ENCODE measurements at places on chromosomes 1 and 21.
A peak's percentile ranks its signal among the peaks of the same experiment; 100 is the strongest.

GRCh38 chr21:14916676-14917141 lies 148.1 kb downstream of the NRIP1 start:
- DNase-seq = no peak

DNA sequence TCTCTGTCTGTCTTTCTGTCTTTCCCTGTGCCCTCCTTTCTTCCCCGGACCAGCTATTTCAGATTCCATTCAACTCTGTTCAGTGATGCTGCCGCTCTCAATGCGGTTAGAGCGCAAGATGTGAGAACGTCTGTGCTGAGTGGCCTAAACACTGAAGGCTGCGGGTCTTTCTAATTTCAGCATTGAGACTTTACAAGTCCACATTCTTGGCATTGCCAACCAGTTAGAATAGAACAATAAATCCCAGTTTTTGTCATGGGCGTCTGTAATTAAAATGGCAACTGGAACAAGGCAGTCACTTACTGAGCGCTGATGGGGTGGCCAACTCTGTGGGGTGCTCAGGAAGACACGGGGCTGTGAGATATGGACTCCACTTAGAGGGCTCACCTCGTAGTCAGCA lies 112.8 kb downstream of the DHRS3 start:
- DNase-seq = no peak

DNA sequence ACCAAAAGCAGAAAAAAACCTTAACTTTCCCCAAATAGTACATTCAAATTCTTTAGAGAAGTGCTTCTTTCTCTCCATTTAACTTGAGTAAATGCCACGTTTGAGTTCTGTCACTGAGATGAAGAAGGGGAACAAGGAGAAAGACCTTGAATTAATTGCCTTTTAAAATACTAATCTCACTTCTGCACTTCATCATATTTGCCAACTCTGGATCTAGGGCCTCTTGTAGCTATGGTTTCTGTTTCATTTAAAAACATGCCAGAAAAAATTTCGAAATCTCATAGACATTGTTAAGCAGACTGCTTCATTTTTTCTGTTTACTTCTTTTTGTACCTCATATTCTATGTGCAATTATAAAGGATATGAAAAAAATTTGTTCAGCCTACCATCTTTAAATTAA lies 24.6 kb downstream of the MIXL1 start:
- DNase-seq = no peak

DNA sequence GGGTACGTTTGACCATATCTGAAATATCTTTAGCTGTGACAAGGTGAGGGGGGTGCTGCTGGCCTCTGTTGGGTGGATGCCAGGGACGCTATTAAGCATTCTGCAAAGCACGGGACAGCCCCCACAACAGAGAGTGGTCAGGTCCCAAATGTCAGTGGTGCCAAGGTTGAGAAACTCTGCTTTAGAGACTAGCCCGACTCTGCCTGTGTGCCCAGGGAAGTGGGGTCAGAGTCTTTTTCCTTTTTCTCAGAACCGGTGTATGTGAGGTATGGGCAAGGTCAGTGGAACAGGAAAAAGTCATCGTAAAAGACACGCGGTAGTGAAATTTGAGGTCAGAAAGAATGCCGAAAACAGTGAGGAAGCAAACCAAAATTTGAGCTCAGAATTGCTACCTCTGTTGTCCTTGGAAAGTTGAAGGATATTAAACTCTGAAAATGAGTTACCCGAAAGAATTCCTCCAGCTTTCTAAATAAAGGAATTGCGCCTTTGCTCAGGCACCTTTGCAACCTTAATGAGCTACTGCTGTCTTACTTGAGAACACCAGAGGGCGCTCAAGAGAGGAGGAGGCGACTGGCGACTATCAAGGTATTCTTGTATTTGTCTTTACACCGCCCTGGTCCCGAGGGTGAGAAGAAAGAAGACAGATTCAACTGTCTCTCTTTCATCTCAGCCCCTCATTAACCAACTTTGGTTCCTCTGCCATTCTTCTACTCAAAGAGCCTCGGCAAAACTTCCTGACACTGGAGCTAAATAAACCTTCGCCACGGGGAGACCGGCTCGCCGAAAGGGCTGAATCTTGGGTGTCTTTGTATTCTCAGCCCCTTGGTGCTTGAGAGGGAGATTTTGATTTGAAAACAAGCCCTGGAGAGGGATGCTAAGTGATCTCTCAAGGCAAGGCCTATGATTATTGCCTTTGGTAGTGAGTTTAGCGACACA lies 85.4 kb upstream of the OLIG2 start:
- DNase-seq = no peak

- DNase-seq = no peak
These were observed 17.9 kb downstream of the SYT6 start for GRCh38 chr1:114135786-114136185.

- no peak for DNase-seq
These were observed 98.5 kb upstream of the POGK start for GRCh38 chr1:166740668-166741276.

GRCh38 chr1:30407865-30408580 lies 315.4 kb downstream of the MATN1 start:
- DNase-seq = no peak

DNA sequence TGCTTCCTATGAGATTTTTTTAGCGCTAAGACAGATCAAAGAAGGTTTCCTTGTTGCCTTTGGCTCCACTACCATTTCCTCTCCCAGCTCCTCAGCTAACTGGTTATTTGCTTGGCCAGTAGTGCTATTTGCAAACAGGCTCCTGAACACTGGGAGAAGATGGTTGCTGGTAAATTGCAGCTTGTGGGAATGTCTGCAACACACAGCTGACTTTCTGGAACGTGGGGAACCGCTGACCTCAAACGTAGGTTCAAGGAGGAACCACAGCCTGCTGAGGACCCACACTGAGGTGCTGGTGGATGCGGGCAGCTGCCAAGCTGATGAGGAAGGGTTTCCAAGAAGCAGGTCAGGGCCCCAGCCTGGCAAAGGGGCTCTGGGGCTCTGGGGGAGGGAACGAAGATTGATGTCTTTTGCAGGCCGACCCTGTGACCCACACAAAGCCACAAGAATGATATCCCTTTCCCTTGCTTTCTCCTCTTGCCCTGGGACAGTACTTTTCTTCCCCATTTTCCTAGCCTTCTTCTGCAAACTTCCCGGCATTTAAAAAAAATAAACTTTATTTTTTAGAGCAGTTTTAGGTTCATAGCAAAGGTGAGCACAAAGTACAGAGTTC lies 24.8 kb downstream of the GNG4 start:
- DNase-seq = no peak

DNA sequence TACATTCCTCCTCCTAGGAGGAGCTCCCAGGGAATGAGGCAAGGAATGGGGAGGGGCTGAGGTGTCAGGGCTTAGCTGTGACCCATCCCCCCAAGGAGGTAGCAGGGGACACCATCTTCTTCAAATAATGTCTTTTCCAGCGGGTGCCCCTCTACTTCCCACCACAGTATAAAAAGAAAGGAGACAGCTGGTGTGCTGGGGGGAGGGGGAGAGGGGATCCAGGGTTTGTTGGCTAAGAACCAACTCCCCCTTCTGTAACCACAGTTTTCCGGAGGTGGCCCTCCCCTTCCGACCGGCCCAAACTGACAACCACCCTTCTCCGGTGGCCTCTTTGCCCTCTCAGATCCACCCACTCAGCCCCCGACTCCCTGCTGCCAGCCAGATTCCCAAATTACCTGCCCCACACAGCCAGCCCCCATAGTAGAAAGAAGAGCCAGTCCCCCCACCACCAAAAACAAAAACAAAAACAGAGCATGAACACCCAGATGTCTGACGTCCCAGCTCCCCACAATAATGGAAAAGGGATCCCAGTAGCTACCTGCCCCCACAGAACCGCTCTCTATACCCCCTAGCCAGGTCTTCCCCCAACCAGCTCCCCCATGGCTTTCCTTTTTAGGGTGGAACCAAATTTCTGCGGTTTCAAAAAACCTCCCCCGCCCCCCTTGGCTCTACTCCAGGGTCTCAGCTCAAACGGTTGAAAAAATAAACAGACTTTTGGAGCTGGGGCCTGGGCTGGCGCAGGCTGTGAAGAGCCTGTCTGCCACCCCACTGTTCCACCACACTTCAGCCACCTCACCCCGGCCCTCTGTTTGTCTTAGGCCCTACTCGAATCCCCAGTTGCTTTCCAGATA lies 2.1 kb downstream of the ARHGEF2 start:
- DNase-seq = peak; percentile 65

DNA sequence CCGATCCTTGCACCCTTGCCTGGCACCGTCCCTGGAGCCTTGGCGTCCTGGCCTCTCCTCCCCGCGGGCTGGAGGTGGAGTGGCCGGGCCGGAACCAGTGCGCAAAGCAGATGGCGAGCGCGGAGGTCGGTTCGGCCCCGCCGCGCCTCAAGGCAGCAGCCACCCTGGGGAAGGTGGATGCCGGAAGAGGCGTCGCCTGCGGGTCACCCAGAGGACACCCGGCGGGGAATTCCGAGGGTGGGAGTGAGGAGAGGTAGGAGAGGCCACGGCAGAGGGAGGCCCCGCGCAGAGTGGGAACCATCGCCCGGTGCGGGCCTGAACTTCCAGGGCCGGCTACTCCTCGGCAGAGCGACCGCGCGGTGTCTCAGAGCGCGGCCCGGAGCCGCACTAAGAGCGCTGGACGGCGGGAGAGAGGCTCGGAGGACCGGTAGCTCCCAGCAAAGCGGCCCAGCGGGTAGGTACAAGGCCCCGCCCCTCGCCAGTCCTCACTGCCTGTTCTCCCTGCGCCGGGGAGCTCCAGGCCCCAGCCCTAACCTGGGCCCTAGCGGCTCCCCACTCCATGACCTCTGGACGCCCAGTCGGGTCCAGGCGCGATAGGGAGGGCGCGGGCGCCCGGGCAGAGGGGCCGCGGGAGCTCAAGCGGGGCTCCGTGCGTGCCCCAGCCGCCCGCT lies at the start of gene RNF207:
TSS of gene RNF207 (plus strand) at position 271 of the 671 bp plus-strand sequence. CDS start 417 bp downstream, outside the sequence.
- no peak for DNase-seq

- no peak for DNase-seq
These were observed 8.2 kb upstream of the TNFRSF25 start for GRCh38 chr1:6473974-6474814.

DNA sequence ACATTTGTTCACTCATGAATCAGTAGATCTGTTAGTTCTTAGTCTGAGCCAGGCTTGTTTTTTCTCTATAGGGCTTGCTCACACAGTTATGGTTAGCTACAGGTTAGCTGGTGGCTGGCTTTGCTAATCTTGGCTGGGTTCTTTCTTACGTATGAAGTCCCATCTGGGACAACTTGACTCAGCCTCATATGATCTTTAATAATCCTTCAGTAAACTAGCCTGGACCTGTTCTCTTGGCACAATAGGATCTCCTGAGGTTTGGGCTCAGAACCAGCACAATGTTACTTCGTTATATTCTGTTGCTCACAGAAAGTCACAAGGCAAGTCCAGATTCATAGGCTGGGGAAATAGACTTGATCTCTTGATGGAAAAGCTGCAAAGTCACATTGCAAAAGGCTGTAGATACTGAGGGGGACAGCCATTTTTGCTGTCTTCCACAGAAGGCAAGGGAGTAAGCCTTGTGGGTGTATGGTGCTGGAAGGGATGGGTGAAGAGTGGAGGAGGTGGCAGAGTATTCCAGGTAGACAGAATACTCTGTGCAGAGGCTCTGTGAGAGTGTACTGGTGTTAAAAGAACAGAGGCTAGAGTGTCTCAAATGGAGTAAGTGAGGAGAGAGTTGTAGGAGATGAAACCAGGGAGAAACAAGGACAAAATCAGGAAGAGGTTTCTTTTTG lies 24.4 kb downstream of the EFCAB7 start:
- DNase-seq = no peak

DNA sequence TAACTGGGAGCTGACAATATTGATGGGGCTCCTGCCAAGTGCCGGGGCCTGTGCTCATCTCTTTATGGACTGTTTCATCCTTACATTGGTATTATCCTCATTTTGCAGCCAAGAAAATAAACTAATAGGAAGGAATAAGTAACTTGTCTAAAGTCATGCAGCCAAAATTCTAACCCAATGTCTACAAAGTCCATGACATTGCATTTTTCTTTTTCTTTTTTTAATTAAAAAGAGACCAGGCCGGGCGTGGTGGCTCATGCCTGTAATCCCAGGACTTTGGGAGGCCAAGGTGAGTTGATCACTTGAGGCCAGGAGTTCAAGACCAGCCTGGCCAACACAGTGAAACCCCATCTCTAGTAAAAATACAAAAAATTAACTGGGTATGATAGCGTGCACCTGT lies 18.8 kb downstream of the DEGS1 start:
- DNase-seq = no peak

DNA sequence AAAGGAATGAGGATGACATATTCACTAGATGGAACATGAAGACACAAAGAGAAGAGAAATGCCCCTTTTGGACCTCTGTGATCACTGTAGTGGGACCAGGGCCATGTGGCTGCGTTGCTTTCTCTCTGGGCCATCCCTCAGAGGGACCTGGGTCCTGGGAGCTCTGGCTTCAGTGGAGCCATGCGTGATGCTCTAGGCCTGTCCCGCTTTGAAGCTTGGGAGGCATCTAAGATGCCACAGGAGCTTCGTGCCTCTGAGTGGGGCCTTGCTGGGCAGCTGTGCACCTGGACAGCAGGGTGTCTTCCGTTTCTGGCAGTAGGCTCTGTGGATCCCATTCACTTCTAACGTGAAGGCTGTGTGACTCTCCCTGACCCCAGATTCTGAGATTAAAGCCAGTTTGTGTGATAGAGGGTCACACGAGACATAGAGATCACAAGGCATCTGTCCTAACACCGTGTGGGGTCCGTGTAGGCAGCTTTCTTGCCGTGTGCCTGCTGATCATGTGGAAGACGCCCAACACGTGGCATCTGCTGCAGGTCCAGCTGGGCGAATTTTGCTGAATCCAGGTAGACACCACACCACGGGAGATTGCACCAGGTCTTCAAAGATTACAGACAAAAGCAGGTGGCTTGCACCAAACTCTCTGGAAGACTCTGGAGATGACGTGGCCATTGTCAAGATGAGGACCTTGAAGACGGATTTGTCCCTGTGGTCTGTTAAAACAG lies 17.2 kb upstream of the PRSS38 start:
- no peak for DNase-seq

GRCh38 chr1:103063921-103064320 lies 44.4 kb downstream of the COL11A1 start:
- no peak for DNase-seq

DNA sequence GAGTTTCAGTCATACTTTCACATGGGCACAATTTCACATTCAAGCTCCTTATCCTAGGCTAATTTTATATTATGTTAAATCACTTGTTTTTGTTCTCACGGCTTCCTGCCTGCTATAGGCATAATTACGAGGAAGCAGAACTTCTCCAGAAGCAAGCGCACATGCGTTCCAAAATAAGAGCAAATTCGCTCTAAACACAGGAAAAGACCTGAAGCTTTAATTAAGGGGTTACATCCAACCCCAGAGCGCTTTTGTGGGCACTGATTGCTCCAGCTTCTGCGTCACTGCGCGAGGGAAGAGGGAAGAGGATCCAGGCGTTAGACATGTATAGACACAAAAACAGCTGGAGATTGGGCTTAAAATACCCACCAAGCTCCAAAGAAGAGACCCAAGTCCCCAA lies at the start of gene CORT:
TSS of gene CORT (plus strand) at position 281 of the 400 bp plus-strand sequence. CDS start 193 bp downstream, outside the sequence.
- DNase-seq = no peak

- no peak for DNase-seq
These were observed 6.7 kb downstream of the NCMAP start for GRCh38 chr1:24562625-24563024.
